GM23248 (cell line): ENCODE measurements at places on chromosomes 13 and 19. TPM values are rescaled to one million over a fixed set of nuclear protein-coding genes. Genes with fewer than 3 reads are reported as not detected.
A peak's percentile ranks its signal among the peaks of the same experiment; 100 is the strongest.

Gene PCSK4
- 0.13 and 0.76 TPM in 2 replicates for total RNA-seq

GRCh38 chr19:3196933-3197205 lies 11.1 kb downstream of the NCLN start:
- H3K27me3 ChIP-seq = no peaks in the 10 kb centered on the region
- H3K27ac ChIP-seq = no peak overlapping the region
- no peak overlapping the region for H3K4me3 ChIP-seq
- H3K4me1 ChIP-seq = no peaks in the 10 kb centered on the region

GRCh38 chr13:111043575-111043982 lies 71.5 kb upstream of the ARHGEF7 start:
- H3K4me3 ChIP-seq = no peak overlapping the region
- H3K36me3 ChIP-seq = no peaks in the 10 kb centered on the region
- DNase-seq = peak; percentile 71
- peaks cover 6% of the 10 kb centered on the region for H3K4me1 ChIP-seq

Gene RNF17
- not detected in 2 replicates for total RNA-seq

Gene SPTBN4
- total RNA-seq = 2.1 and 2.8 TPM in 2 replicates

- no peak overlapping the region for H3K27ac ChIP-seq
- H3K36me3 ChIP-seq = peaks cover 63% of the 10 kb centered on the region
- no peaks in the 10 kb centered on the region for H3K27me3 ChIP-seq
- DNase-seq = no peak
- H3K4me3 ChIP-seq = no peak overlapping the region
These were observed 20.6 kb upstream of the QTRT1 start for GRCh38 chr19:10680545-10681135.

DNA sequence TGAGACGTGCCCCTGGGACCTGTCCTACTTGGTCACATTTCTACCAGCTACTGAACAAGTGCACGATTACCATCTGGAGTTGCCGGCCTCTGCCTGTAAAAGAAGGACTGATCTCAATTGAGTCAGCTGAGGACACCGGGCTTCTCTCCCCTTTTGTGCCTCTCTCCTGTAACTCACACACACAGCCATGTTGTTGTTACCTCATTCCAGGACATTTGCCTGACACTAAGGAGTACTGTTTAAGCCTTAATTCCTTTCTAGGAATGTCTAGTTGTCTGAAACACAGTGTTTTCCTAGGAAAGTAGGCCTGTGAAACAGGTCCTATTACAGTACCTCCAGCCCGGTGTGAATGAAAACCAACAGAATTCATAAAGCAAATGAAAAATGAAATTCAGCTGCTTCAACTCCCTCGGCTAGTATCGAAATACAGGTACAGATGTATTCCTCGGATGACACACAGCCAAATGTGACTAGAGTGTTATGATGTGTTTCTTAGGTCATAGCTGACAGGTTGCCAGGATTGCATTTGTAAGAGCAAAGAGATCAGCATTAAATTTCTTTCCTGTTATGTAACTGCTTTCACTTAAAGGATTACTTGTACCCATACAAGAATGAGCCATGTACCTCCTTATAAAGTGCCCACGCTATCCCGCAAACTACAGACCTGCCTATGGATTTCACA lies 152.0 kb upstream of the IRS2 start:
- no peak overlapping the region for H3K4me3 ChIP-seq
- H3K27ac ChIP-seq = no peak overlapping the region
- H3K36me3 ChIP-seq = no peaks in the 10 kb centered on the region
- no peaks in the 10 kb centered on the region for H3K27me3 ChIP-seq
- peaks cover 28% of the 10 kb centered on the region for H3K4me1 ChIP-seq

GRCh38 chr13:53285896-53286430 lies 257.4 kb downstream of the OLFM4 start:
- no peak overlapping the region for H3K27ac ChIP-seq
- no peaks in the 10 kb centered on the region for H3K4me1 ChIP-seq
- no peaks in the 10 kb centered on the region for H3K27me3 ChIP-seq
- no peak for DNase-seq
- H3K36me3 ChIP-seq = no peaks in the 10 kb centered on the region
- H3K4me3 ChIP-seq = no peak overlapping the region

Gene MISP
- not detected in 2 replicates for total RNA-seq

DNA sequence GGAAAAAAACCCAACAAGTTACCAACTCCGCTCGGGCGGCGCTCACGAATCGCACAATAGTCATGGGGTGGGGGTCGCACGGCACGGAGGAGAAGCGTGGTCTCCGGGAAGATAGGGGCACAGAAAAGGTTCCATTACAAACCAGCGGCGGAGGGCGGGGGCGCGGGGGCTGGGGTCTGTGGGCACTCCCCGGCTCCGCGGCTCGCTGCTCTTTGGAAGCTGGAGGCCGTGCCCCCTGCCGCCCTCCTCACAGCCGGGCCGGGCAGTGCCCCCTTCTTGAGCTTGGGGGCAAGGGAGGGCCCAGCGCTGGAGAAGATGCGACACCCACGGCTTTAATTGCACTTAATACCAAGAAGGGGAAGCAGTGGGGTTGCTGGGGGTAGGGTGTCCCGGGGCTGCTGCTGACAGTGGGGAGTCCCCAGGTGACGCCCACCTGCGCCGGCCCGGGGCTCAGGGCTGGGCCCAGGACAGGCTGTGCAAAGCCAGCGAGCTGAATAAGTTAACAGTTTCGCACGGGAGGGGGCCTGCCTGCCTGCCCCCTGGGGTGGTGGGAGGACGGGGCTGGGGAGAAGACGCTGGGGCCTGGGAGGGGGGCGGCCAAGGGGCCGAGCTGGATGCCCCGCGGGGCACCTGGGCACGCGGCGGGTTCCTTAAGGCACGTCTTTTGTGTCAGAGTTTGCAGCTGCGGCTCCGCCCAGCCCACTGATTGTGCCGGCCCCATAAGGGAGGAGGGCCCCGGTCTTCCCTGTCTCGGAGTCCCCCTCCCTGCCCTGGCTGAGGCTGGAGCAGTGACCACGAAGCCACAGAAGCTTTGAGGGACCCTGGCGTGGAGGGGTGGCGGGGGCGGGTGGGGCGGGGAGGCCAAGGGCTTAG lies 9.8 kb downstream of the DCAF15 start:
- no peak overlapping the region for H3K4me3 ChIP-seq
- H3K27ac ChIP-seq = no peak overlapping the region
- no peaks in the 10 kb centered on the region for H3K4me1 ChIP-seq
- no peaks in the 10 kb centered on the region for H3K27me3 ChIP-seq
- no peaks in the 10 kb centered on the region for H3K36me3 ChIP-seq

DNA sequence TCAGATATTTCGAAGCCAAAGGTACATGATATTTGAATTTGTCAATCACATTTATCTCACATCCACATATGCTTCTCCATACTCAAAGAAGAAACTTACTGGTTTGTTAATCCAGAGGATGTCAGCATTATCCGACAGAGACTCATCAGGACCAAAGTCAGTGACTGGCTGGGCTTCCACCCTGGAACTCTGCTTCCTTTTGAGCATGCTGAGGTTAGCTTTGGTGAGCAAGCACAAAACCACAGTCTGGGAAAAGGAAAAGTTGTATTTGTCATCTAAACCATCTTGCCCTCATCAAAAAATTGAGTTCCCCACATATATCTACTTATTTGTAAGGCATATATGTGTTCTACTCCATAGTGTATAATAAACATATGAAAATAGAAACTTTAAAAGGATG lies 17.4 kb downstream of the NALCN start:
- no peak overlapping the region for H3K4me3 ChIP-seq
- peak; percentile 88 for DNase-seq
- H3K36me3 ChIP-seq = no peaks in the 10 kb centered on the region
- no peaks in the 10 kb centered on the region for H3K27me3 ChIP-seq
- H3K27ac ChIP-seq = peak overlapping the region; percentile 75

Gene GAS6
- total RNA-seq = 998 and 1,035 TPM in 2 replicates

DNA sequence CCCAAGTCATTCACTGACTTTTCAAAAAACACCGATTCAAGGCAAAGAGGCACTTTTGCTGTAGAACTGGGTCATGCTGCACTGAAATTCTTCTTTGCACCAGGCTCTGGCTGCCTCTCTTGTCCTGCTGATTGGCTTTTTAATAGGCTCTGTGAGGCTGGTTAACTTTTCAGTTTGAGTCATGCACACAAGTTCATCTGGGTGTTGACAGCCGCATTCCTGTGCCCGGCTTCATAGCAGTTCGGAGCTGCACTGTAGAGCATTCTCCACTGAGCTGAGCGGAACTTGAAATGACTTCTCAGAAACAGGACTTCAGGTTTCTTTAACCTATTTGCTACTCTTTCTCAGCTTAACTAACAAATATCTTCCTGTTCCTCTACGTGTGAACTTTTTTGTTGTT lies 978.3 kb downstream of the UQCRFS1 start:
- H3K4me1 ChIP-seq = 0 out of 2 replicates have a peak, but pooled peaks cover 7% of the 10 kb centered on the region
- H3K27ac ChIP-seq = no peak overlapping the region
- peaks cover 44% of the 10 kb centered on the region for H3K27me3 ChIP-seq
- no peaks in the 10 kb centered on the region for H3K36me3 ChIP-seq
- peak; percentile 58 for DNase-seq

GRCh38 chr13:30422054-30422839 lies at the start of gene UBE2L5:
Gene UBE2L5, plus strand, starts transcription at chr13:30422493. Its CDS starts 5,498 bp downstream, at chr13:30427991.
- H3K27me3 ChIP-seq = no peaks in the 10 kb centered on the region
- peak within 1 kb of the TSS; percentile 85 for H3K4me3 ChIP-seq
- 0 out of 2 replicates have a peak, but pooled peaks cover 4% of the 10 kb centered on the region for H3K4me1 ChIP-seq
- no peaks in the 10 kb centered on the region for H3K36me3 ChIP-seq
- DNase-seq = peak; percentile 88

DNA sequence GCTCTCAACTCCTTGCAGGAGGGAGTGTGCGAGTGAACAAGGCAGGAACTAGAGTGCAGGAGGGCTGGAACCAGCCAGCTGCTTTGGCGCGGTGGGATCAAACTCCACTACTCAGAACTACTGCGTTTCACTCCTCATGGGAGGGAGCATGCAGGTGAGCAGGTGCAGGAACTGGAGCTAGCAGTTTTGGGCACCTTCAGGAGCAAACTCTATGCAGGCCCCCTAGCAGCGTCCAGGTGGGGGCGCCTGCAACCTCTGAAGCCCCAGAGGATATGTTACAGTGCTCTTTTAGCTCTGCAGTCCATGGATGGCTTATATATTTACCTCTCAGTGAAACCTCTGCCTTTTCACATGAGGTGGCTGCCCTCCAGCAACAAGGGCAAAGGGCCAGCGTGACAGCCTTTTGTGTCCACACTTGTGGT lies 1303.4 kb downstream of the PCDH9 start:
- DNase-seq = no peak
- no peaks in the 10 kb centered on the region for H3K27me3 ChIP-seq
- no peaks in the 10 kb centered on the region for H3K4me1 ChIP-seq
- H3K4me3 ChIP-seq = no peak overlapping the region
- H3K36me3 ChIP-seq = no peaks in the 10 kb centered on the region

DNA sequence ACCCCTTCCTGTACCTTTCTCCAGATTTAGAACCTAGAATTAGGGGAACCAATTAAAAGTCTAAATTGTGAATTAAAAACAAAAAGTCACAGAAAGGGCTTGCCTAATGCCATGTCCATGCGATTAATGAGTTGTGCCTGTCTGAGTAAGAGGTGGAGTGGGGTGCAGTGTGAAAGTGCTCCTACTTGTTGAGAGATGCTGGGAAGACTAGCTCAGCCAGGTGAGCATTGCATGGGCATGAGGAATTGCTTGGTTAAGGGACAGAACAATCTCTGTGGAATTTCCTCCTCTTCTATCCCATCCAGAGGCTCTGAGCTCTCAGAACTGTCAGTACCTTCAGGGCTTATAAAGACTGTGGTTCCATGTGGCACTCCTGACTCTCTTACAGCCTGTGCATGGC lies 159.0 kb upstream of the UBL3 start:
- H3K27ac ChIP-seq = no peak overlapping the region
- no peaks in the 10 kb centered on the region for H3K36me3 ChIP-seq
- no peaks in the 10 kb centered on the region for H3K27me3 ChIP-seq
- no peaks in the 10 kb centered on the region for H3K4me1 ChIP-seq

Gene SMAD9
- total RNA-seq = 9.4 and 10.8 TPM in 2 replicates

Gene STOML3
- total RNA-seq = not detected in 2 replicates

DNA sequence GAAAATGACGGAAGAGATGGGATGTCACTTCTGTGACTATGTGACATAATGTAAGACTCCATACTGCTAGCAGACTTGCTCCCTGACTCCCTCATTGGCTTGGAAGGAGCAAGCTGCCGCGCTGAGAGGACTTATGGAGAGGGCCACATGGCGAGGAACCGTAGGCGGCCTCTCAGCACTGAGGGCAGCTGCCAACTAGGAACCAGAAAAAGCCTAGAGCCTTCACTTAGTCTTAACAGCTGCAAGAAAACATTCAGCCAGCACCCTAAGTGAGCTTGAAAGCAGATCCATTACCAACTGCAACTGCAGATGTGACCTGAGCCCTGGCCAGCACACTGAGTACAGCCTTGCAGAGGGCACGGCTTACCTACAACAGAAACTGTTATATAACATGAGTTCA lies 33.9 kb downstream of the USP12 start:
- no peak for DNase-seq
- H3K36me3 ChIP-seq = no peaks in the 10 kb centered on the region
- peaks cover 5% of the 10 kb centered on the region for H3K4me1 ChIP-seq
- no peak overlapping the region for H3K4me3 ChIP-seq
- no peak overlapping the region for H3K27ac ChIP-seq

- H3K27me3 ChIP-seq = no peaks in the 10 kb centered on the region
- H3K27ac ChIP-seq = no peak overlapping the region
- no peak overlapping the region for H3K4me3 ChIP-seq
- no peak for DNase-seq
- H3K4me1 ChIP-seq = no peaks in the 10 kb centered on the region
These were observed 1194.4 kb downstream of the SLITRK1 start for GRCh38 chr13:82687884-82688283.

Gene POLR1G
- 3.9 and 8.8 TPM in 2 replicates for total RNA-seq

GRCh38 chr13:76512721-76513145 lies 373.5 kb downstream of the KCTD12 start:
- H3K36me3 ChIP-seq = no peaks in the 10 kb centered on the region
- H3K27ac ChIP-seq = no peak overlapping the region
- peak; percentile 68 for DNase-seq
- peaks cover 17% of the 10 kb centered on the region; the same call in 1 of the 2 replicates for H3K4me1 ChIP-seq
- peaks cover 40% of the 10 kb centered on the region for H3K27me3 ChIP-seq

DNA sequence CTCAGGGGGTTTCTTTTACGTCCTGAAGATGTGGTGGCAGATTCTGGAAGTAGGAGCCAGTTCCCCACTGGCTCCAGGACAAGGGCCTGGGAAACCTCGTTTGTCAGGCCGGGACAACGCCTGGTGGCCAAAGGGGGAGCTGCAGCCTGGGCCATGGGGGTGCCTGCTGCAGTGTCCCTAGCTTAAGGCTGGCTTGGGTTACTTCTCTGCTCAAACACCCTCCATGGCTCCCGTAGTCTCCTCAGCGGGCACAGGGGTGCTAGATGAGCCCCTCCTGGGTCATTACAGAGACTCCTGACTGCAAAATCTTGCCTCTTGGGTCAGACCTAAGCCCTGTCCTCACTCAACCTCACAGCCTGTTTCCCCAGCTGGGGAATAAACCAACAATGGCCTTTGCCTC lies 14.7 kb downstream of the CILP2 start:
- no peaks in the 10 kb centered on the region for H3K36me3 ChIP-seq
- peak; percentile 55 for DNase-seq
- H3K4me3 ChIP-seq = no peak overlapping the region
- no peak overlapping the region for H3K27ac ChIP-seq

Gene SAE1
- 132 and 177 TPM in 2 replicates for total RNA-seq

GRCh38 chr13:30796631-30797601 lies 61.6 kb downstream of the ALOX5AP start:
- H3K4me1 ChIP-seq = peaks cover 33% of the 10 kb centered on the region
- no peaks in the 10 kb centered on the region for H3K36me3 ChIP-seq
- H3K27me3 ChIP-seq = no peaks in the 10 kb centered on the region
- H3K4me3 ChIP-seq = peak overlapping the region; percentile 19
